Stimulated activated CD8-positive, alpha-beta memory T cell treated with anti-CD3 and anti-CD28 coated beads, Interleukin-12 subunit alpha, Interleukin-12 subunit beta, amount 100 ng/mL, for 1 hour (primary cell): ENCODE measurements at places on chromosomes 11 and 22.

GRCh38 chr22:49266561-49267519, 560.8 kb downstream of the BRD1 start:
- DNase-seq = no peak

DNA sequence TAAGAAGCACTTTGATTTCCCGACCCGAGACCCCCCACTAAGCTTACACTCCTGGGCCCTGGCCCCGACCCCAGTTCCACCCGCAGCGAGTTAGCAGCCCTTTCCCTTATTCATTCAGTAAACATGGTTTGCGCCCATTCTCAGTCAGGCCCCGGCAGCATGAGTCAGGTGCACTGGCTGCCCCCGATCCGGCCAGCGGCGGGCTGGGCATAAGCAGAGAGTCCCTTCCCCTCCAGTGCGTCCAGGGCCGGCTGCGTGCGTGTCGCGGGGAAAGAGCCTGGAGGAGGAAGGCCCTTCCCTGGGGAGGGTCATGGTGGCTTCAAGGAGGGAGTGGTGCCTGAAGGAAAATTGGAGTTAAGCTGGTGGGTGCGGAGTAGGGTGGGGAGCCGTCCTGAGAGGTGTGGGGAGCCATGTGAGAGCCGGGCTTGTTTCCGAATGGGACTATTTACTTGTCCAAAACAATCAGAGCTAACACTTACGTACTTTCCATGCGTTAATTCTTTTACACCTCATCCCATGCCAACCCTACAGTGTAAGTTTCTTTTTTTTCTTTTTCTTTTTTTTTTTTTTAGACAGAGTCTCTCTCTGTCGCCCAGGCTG, 657 bp downstream of the IGHMBP2 start:
- DNase-seq = no peak

DNA sequence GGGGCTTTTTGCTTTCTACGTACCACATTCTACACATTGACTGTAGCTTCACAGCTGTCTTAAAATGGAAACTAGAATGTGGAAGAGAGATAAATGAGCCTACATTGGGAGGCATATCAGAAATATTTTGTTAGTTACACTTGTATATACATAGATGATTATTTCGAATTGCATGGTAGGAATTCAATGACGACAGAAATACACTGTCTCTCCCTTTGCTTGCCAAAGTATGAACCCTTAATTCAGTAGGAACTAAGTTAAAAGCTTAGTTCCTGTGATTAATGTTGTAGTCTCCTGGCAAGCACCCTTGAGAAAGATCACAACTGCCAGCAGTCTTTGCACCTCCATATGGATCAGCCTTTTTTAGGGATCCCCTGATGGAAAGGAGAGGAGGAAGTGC, 10.1 kb downstream of the C11orf87 start:
- DNase-seq = no peak

- DNase-seq = no peak
Measured at GRCh38 chr11:59164028-59164427, 7.9 kb upstream of the DTX4 start.

- DNase-seq = no peak
Measured at GRCh38 chr11:67113231-67113721, 5.8 kb upstream of the KDM2A start.

GRCh38 chr11:65274735-65275682, 13.2 kb downstream of the POLA2 start:
- DNase-seq = no peak

DNA sequence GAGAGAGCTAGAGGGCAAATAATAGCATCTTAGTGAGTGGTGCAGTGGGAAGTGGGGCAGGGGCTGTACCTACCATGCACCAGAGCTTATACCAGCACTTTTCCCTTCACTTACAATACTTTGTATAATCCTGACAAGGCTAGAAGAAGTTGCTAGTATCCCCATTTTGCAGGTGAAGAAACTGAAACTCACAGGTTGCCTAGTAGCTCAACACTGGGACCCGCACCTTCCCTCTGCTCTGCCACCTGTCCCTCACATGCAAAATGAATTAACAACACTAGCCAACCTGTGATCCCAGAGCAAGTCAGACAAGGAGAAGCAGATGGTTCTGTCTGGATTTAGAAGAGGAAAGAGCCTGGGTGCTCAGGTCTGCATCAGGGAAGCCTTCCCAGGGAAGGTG, 510.4 kb downstream of the BUD13 start:
- no peak for DNase-seq

- no peak for DNase-seq
Measured at GRCh38 chr11:7691759-7692350, 14.4 kb downstream of the OVCH2 start.

DNA sequence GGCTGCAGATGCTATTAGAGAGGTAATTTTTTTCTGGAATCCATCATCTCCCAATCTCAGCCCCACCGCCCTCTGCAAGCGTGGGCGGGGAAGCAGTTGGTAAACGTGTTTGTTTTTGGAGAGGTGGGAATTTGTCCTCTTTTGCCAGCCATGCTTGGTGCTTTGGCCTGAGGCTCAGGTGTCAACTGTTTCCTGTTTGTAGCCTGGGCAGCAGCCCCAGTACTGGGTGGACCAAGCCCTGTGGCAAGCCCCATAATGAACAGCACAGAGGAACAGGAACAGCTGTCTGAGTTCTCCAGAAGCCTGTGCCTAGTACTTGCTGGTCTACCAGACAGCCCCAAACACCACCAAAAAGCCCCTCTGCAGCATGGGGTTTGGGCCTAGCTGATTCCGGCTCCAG, 39.6 kb downstream of the POU2F3 start:
- no peak for DNase-seq

- DNase-seq = no peak
Measured at GRCh38 chr11:68756171-68756766, 4.9 kb upstream of the TESMIN start.

GRCh38 chr11:121237686-121238658, 54.6 kb upstream of the SC5D start:
- DNase-seq = no peak

GRCh38 chr22:43244402-43244801, 57.5 kb upstream of the TTLL12 start:
- DNase-seq = no peak

- DNase-seq = no peak
Measured at GRCh38 chr11:47148270-47148669, 28.4 kb downstream of the ARFGAP2 start.

- no peak for DNase-seq
Measured at GRCh38 chr22:47204002-47204979, 441.8 kb downstream of the TBC1D22A start.
